ENCODE measurements at places on chromosomes 1 and 21. TPM values are rescaled to one million over a fixed set of nuclear protein-coding genes. Genes with fewer than 3 reads are reported as not detected.

DNA sequence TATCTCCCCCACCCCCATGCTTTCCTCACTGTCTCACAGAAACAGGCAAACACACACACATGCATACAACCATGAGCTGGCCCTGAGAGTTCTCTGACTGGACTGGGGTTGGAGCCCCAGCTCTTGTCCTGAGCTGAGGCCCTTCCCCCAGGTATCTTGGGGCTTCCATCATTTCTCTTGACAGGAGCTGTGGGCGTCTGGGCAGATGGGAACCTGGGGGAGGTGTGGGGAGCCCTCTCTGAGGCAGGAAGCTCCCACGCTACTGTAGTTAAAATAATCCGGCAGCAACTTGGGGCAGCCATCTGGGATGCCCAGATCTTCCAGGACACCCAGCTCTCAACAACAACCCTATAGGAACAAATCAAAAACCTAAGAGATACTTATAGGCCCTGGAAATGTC, 2.7 kb upstream of the KIF21B start:
- no peak for DNase-seq

DNA sequence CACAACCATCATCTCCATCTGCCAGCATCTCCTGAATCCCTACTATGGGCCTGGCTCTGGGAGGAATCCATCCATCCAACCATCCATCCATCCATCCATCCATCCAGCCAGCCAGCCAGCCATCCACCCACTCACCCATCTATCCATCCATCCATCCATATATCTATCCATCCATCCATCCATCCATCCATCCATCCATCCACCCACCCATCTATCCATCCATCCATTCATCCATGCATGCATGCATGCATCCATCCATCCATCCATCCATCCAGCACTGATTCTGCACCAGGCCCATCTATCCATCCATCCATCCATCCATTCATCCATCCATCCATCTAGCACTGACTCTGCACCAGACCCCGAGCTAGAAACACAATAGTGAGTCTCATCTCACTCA, 141.3 kb upstream of the WNT4 start:
- no peak for DNase-seq

DNA sequence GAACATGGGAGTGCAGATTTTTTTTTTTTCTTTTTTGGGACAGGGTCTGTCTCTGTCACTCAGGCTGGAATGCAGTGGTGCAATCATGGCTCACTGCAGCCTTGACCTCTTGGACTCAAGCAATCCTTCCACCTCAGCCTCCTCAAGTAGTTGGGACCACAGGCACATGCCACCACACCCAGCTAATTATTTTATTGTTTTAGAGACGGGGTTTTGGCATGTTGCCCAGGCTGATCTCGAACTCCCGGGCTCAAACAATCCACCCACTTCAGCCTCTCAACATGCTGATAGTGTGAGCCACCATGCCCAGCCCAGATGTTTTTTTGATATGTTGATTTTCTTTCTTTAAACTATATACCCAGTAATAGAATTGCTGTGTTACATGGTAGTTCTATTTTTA, 57.7 kb downstream of the RGSL1 start:
- no peak for DNase-seq

DNA sequence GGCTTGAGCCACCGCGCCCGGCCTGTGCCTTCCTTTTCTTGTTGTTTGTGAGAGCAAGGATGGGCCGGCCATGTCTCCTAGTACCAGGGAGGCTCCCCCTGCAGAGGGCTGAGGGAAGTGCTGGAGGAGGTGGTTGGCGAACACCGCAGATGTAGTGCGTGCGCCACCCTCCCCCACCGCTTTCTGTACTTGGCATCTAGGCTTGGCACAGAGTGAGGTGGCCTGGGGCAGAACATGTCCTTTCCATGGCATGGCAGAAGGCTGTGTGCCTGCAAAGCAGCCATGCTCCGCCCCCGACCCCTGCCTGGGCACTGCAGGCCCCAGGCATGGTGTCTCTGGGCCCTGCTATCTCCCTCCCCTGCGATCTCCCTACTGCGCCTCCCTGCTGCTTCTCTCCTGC, 30.7 kb downstream of the ALPL start:
- peak; percentile 36 for DNase-seq

- peak; percentile 77 for DNase-seq
These were observed 5.5 kb downstream of the AZIN2 start for GRCh38 chr1:33086384-33086850.

- no peak for DNase-seq
These were observed 265.6 kb downstream of the TM2D1 start for GRCh38 chr1:61459345-61459744.

- DNase-seq: peak; percentile 69
These were observed at the start of gene SLC22A15 for GRCh38 chr1:115976062-115976920. Gene SLC22A15, plus strand, starts transcription at chr1:115976513. Its CDS starts 115 bp downstream, at chr1:115976628.

- no peak for DNase-seq
These were observed 66.3 kb upstream of the FGGY start for GRCh38 chr1:59230622-59231021.

DNA sequence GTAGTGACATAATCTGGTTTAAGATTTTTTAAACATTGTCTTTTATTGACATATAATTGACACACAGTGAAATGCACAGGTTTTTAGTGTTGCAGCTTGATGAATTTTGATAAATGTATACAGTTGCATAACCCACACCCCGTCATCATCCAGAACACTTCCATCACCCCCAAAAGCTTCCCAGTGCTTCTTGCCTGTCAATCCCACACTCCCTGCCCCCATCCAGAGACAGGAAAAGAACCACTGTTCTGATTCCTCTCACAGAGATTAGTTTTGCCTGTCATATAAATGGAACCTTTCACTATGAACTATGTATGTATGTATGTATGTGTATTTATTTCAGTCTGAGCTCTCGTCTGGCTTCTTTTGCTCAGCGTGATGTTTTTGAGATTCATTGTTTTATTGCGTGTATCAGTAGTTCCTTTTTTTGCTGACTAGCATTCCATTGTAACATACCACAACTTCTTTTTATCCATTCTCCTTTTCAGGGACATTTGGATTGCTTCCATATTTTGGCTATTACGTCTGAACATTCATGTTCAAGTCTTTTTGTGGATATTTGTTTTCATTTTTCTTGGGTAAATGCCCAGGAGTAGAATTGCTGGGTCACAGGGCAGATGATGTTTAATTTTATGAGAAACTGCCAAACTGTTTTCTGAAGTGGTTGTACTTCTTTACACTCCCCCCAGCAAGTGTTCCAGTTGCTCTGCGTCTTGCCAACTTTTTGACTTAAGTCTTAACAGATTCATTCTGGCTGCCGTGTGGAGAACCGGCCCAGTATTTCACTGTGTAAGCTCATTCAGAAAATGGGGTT, 8.7 kb downstream of the UBIAD1 start:
- DNase-seq: peak; percentile 65

Gene PIK3CD
- 2.8 TPM for polyA plus RNA-seq

Gene CFHR4
- polyA plus RNA-seq: not detected

Gene CR1L
- not detected for polyA plus RNA-seq
